Stimulated activated CD4-positive, alpha-beta T cell treated with anti-CD3 and anti-CD28 coated beads, Interleukin-4, amount 100 ng/mL, for 48 hours (primary cell): ENCODE measurements at places on chromosomes 16 and 17.

DNA sequence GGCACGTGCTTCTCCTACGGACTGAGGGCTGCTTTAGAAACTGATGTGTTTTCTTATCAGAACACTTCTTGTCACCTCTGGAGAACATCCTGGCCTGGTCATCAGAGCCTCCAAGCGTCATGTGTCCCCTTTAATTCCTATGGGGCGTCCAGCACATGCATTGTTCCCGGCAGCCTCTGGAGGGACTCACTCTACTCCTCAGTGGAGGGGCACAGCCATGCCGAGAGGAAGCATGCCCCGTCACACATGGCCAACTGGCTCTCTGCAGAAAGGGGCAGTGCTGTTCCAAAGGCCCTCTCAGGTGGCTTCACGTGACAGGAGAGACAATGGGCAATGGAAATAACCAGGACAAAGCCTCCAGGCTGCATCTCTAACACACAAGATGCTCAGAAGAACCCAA is 31.8 kb downstream of the CDRT15L2 start:
- DNase-seq = no peak

DNA sequence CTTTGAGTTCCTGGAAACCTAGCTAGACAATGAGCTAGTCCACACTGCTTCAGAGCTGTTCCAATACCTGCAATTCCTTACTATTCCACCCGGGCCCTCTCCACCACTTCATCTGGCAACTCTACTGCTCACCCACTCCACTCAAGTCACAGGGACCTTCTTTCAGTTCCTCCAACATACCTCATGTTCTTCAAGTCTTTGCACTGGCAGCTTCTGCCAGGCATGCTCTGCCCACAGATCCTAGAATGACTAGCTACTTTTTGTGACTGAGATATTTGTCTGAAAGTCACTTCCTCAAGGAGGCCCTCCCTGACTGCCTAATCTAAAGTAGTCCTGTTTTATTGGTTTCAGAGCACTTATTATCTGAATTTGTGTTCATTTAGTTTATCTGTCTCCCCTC is 86.4 kb downstream of the TEX14 start:
- no peak for DNase-seq

DNA sequence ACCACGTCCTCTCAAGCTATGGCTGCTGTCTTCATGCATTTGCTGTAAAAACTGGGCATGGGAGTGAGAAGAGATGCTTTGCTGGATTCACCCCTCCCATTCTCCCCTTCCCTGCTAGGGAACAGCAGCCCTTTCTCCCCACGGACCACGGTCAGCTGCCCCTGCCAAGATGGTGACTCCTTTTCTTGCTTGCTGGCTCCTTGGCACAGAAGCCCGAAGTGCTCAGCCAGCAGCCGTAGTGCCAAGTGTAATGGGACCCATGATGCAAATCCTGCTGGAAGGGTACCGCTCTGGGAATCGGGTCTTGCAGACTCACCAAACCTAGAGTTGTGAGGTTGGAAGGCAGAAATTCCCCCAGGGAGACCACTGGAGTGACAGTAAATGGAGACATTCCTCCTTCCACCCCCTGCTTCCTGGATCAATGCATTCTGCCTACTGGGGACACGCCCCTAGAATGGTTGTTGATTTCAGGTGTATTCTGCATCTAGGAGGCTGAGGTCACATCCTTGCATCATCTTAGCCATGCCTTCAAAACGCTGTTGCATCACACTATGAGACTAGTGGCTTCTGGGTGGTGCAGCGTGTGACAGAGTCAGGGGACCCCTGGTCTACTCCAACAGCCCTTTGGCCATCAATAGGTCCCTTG is 63.0 kb upstream of the CBX4 start:
- DNase-seq = no peak

- DNase-seq = no peak
Observed at GRCh38 chr17:356671-357434, 4.2 kb upstream of the RPH3AL start.

GRCh38 chr16:88994695-88995094 is 17.7 kb upstream of the CBFA2T3 start:
- no peak for DNase-seq

DNA sequence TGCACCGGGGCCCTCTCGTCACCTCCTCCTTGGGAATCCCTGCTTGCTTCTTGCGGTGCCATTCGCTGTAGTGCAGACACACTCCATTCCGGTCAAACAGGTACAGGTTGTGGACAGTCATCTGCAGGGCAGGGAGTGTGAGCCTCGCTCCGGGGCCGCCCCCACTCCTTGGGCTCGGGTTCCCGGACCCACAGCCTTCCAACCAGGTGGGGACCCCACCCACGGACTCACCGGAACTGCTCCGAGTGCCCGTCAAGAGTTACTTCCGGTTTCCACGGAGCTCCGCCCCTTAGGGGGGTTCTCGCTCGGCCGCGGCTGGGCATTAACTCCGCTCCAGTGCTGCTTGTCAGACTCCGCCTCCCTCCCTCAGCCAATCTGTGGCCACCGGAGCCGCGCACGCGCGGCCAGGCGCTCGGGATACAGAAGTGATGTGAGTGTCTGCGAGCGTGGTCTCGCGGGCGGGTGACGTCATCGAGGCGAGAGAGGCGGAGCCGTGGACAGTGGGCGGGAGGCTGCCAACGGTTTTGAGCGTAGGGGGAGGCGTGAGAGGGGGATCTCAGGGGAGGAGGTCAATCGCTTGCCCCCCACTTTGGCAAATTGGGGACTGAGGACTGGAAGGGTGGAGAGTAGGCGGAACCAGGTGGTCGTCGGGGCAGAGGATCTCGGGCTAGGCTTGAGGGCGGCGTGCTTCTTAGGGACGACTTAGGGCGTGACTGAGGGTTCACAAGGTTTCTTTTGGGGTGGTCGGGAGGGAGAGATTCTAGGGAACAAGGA is at the start of the genes CNTROB and TRAPPC1:
Gene CNTROB, plus strand, starts transcription at position 498 of the 774 bp plus-strand sequence. CDS start 874 bp downstream, outside the sequence.
Gene TRAPPC1, minus strand, starts transcription at position 238 of the 774 bp plus-strand sequence. Its CDS starts 117 bp downstream, at position 121.
- peak; percentile 98 for DNase-seq

GRCh38 chr16:70472786-70473433 is 18.5 kb downstream of the FCSK start:
- no peak for DNase-seq

- peak; percentile 27 for DNase-seq
Observed at GRCh38 chr17:38898291-38898679, 27.1 kb upstream of the LASP1NB start.

- no peak for DNase-seq
Observed at GRCh38 chr17:6435051-6435450, at the start of gene AIPL1. AIPL1 (minus strand) TSS chr17:6435121; CDS start chr17:6435104, 17 bp downstream.

DNA sequence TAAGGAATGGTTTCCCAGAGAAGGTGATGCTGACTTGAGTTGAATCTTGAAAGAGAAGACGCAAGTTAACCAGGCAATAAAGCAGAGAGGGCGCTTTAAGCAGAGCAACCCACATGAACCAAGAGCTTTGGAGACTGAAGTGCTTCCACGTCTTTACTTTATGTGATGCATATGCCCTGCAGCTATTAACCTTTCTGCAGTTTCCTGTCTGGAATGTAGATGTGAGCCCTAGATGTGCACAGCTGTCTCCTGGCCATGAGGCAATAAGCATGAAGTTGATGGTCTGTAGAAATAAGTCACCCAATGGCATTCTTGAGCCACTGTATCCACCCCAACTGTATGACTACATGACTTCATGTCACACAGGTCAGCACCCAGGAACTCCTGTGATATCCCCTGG is 5.7 kb upstream of the CHST4 start:
- DNase-seq = no peak

- peak; percentile 15 for DNase-seq
Observed at GRCh38 chr16:19555938-19556771, 652 bp downstream of the VPS35L start.

- DNase-seq = no peak
Observed at GRCh38 chr17:78883089-78883532, 19.9 kb downstream of the CEP295NL start.

DNA sequence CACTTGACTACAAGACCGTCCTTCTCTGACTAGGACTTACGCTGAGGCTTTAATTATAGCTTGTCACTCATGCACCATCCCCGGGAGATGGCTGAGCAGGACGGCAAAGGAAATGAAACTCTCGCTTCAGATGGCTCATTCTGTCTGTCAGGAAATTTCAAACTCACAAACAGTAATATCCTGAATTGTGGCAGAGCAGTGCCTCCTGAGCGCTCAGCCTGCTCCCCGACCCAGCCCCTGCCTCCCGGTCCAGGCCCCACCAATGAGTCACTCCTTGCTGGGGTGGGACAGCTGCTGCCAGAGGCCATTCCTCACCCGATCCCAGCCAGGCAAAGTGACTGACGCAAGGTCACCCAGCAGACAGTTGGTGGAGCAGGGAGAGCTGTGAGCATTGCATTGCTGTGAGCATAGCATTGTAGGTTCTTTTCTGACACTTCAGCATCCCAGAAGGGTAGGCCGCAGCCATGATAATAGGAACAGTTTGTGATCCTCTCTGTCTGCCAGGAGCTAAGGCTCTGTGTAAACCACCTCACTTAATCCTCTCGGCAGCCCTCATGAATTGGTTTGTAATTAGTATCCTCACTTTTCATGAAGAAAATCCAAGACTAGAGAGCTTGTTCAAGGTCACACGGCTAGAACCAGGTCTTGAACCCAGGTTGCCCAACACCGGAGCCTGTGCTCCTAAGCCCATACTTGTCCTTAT is 20.9 kb downstream of the CCDC182 start:
- DNase-seq = no peak

DNA sequence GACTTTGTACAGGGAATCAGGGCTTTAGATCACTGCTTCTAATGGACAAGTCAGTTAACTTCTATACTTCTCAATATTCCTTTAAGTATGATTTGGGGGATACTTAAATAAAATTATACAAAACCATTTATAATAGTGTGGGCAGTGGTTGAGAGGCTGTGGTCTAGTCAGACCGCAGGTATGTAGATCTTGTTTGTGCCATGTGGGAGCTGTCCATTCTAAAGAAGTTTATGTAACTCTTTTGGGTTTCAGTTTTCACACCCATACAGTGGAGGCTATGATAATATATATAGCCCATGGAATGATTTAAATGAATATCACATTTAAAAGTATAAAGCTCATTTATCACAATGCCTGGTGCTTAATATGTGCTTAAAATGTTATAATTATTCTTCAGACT is 654.3 kb upstream of the KIF2B start:
- DNase-seq = no peak

DNA sequence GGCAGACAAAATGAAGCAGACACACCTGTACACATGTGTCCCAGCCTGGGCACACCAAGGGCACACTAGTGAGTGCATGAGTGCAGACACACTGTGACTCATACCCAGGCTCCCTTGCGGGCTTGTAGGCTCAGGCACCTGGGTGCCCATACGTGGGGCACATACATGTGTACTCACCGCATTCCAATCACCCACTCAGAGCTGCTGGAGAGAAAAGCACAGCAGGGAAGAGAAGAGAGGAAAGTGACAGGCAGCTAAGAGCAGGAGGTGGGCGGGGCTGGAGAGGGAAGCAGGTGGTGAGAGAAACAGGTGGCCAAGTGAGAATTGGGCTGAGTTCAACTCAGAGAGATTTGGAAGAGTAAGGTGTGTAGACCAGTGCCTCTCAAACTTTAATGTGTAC is 54.0 kb downstream of the TMEM132E start:
- DNase-seq = no peak

DNA sequence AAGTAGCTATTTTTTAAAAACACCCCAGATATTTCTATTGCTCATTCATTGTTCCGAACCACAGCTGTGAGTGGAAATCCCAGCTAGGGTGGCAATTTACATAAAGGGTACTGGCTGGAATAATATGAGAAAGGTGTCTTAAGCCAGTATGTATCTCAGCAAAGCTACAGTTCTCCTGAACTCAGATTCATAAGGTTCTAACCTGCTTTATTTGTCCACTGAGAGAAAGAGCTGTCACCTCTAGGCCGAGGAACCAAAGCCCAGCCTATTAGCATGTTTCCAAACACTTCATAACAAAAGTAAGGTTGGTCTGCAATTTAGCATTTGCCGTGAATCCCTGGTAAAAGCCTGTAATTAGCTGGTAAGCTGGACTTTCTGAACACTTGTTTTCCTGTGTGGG is 57.0 kb upstream of the CLEC19A start:
- no peak for DNase-seq

DNA sequence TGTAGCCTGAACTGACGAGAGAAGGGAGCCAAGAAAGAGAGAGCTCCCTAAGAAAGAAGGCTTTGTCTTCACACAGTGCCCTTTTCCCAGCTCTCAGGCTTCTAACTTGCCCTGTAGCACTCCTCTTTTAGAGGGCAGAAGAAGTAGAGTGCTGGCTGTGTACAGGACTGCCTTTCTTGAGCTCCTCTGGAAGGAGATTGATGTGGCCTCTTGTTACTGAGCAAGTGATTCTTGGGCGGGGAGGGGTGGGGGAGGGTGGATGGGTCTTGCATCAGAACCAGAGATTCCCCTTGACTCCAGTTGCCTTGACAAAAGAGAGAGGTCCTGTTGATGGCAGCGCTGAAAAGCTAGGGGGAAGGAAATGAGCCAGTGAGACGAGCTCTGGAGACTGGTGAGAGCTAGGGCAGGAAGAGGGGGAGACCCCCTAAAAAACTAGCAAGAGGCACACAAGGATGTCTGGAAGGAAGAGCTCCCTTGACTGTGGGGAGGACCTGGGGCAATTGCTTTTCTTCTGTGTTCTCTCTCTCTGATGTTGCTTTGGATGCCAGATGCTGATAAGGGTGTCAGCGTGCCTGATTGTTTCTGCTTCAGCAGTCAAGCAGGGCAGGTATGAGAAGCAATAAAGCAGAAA is 18.4 kb downstream of the GPR179 start:
- DNase-seq = no peak
